Stimulated activated CD4-positive, alpha-beta T cell treated with anti-CD3 and anti-CD28 coated beads, Interleukin-2, amount 100 ng/mL, for 48 hours (primary cell): ENCODE measurements at places on chromosomes 2 and 18.

DNA sequence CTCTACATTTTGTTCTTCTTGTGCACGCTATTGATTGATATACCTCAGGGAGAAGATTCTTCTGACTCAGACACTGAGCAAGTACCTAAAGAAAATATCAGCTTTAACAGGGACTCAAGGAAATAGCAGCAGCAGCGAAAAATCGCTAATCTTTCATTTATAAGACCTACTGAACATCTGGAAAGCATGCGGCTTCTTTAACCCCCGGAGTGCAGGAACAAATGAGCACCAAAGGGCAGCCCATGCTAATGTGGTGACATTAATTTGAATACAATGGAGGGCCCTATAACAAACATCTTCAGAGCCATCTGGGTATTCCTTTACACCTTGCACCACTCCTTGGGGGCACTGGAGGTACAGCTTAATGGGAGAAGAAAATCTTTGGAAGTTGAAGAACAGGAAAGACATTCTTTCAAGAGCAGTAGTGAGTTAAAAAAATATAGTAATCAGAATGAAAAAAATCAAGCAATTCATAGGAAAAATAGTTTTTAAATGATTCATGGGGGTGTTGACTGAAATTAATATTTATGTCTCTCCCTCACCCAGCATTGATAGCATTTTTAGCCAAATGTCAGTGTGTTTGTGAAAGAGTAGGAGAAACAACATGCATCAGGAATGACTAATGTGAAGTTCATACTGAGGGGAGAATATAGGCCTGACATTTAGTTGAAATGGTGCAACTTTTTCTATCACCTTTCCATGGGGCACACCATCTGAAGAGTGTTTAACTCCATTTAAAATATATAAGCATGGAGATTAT lies 281.7 kb downstream of the HRH4 start:
- DNase-seq = no peak

DNA sequence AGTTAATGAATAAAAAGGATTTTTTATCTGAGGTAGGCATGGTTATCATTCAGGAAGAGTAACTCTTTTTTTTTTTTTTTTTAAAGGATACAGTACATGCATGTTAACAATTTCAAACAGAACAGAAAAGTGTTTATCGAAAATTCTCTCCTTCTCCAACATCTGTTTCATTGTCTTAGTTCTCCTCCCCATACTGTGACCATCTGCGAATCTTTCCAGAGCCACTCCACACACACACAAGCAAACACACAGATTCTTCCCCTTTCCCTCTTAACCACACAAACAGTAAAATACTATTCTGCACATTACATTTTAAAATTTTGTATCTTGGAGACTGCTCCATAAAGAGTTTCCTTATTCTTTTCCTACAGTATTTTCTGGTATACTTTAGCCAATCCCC lies 38.0 kb downstream of the NPC1 start:
- no peak for DNase-seq

GRCh38 chr2:138071720-138072719 lies 107.7 kb downstream of the HNMT start:
- DNase-seq = no peak

- DNase-seq = no peak
Observed at GRCh38 chr2:109689973-109690372, 75.8 kb downstream of the SOWAHC start.

DNA sequence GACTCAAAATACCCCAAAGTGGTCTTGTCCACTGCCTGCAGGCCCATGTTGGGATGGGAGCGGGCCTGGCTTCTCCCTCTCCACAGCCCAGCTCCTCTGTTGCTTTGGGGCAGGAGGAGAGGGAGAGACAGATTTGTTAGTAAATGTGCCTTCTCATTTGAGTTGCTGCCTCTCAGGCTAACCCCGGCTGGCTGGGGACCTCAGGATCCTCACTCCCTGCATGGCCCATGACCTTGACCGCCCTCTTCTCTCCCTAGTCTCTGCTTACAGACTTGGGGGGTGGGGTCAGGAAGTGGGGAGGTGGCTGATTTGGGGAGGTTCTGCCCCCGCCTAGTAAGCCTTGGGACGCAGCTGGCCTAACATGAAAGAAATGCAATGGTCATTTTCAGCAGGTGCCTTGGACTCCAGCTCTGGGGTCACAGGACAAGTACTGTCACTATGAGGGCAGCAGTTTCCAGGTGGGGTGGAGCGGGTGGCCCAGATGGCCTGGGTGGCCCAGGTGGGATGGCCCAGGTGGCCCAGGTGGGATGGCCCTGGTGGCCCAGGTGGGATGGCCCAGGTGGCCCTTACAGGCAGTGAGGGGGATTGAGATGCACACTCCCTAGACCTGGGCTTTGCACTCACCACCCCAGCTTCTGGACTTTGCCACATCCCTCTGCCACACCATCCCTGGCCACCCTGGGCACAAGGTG lies 24.1 kb downstream of the HJURP start:
- DNase-seq = no peak

- no peak for DNase-seq
Observed at GRCh38 chr2:23249348-23249747, 135.6 kb upstream of the KLHL29 start.

DNA sequence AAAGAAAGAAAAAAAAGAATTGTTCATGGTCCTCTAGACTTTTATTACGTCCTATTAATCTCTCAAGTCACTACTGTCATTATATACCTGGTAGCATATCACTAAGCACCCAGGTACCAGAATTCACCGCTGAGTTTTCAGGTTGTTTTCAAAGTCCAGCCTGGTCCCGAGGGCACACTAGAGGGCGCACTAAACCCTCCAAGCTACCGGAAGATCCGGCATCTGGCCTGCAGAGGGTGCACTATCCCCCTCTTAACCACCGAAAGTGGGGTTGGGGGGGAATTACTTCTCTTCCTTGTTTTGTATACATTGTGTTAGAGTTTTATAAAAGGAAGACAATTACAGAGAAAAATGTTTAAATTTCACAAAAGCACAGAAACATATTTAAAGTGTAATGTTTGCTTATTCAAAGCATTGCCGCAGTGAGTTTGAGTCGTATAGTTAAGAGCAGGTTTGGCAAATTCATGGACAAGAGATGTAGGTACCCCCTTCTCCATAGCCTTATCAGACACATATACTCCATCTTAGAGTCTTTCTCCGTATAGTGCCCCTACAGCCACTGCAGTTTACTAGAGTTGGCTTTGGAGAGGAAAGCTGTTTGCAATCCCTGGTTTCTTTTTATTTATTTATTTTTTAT lies 19.2 kb downstream of the MOGAT1 start:
- peak; percentile 74 for DNase-seq

DNA sequence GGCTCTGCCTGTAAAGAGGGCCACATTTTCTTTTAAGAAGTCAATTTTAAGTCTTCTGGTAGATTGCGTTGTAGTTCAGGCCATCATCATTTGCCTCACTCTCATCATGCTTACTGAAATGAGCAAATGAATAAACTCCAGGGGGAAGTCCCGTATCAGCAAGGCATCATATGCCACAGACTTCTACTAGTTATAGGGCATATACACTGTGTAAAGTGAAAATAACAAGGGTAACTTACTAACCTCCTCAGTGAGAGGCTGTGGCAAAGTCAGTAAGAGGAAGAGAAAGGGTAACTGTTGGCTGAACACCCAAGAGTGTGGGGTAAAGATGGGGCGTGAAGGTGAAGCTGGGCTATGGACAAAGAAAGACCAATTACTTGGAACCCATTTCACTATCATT lies 456.2 kb downstream of the SPAG16 start:
- DNase-seq = no peak

- DNase-seq = no peak
Observed at GRCh38 chr2:40401896-40402295, 50.0 kb downstream of the SLC8A1 start.

DNA sequence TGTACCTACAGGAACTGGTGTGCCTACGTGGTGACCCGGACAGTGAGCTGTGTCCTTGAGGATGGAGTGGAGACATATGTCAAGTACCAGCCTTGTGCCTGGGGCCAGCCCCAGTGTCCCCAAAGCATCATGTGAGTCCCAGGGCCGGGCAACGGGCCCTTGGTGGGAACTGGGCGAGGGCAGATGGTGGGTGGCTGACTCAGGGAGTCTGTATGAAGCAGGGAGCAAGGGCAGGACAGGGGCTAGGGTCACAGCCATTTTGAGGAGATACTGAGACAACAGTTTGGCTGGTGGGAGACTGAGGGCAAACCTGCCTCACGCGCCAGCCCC lies 1.7 kb downstream of the EMILIN1 start:
- no peak for DNase-seq

- DNase-seq = no peak
Observed at GRCh38 chr2:3186766-3187165, 190.9 kb downstream of the EIPR1 start.

DNA sequence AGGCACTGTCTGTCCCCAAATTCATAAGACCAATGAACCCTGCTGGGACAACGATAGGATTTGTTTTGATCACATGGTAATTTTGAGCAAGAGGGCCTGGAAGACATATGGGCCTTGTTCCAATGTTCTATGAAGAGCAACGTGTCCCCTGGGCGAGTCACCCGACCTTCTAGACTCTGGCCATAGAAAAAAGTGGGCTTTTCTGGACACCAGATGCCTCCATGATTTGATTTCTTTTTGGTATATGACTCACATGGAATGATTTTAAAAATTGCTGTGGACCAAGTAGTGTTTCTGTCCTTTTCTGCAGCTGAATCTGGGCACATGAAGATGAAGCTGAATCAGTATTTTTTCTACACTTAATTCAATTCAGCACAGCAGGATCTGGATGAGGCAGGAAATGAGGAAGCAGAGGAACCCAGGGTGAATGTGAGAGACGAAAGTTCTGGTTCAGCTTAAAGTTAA lies 104.9 kb downstream of the CDC42EP3 start:
- no peak for DNase-seq

DNA sequence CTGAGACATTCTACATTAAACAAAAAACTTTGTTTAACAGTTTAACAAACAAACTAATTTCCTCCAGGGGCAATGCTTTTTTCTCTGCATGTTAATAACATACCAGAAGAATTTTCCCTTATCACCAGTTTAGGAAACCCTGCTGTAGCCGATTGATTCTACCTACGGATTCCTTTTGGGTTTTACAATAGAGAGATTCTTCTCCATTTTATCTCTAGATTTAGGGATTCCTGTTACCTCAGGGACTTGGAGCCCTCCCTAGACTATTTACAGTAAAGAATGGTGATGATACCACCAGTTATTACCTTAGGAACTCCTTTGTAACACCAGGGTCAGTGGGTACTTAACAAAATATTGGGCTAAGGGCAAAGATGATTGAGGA lies 5.3 kb upstream of the ERICH2 start:
- no peak for DNase-seq

GRCh38 chr2:198774576-198774975 lies 683.2 kb downstream of the SATB2 start:
- no peak for DNase-seq

DNA sequence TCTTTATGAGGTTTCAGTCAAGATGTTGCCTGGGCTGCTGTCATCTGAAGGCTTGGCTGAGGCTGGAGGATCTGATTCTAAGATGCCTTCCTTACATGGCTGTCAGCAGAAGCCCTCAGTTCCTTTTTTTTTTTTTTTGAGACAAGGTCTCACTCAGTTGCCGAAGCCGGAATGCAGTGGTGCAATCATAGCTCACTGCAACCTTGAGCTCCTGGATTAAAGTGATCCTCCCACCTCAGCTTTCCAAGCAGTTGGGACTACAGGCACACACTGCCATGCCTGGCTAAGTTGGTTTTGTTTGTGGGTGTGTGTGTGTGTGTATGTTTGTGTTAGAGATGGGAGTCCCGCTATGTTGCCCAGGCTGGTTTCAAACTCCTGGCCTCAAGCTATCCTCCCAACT lies 13.1 kb upstream of the SLC35F5 start:
- no peak for DNase-seq

DNA sequence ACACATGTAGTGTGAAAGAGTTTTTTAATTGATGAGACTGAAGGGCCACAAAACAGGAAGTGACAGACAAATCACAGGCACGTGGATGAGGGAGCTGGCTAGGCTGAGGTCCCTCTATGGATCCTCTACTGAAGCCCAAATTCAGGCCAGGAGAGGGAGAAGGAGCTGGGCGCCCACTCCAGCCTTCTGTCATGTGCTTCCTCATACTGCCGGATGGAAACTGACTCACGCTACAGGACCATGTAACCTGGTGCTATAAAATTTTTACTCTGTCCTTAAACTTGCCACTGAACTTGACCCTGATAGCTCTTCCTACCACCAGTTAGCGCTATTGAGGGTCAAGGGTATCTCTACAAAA lies 31.3 kb downstream of the PSTPIP2 start:
- no peak for DNase-seq

DNA sequence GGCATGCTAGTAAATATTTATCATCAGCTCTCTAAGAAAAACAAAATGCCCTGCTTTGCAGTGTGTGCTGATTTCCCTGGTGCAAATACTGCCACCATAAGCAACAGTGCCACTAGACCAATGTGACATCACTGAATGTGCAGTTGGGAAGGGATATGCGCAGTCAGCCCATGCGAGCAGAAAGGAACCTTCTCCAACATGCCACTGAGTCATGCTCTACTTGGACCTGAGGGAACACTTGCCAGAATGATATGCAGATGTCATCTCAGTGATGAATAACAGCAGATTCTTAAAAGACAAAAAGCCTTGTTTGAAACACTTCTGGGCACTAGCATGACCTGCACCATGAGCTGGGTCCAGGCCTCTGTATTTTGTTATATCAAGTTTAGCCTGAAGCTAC lies 55.3 kb upstream of the REL start:
- DNase-seq = no peak

DNA sequence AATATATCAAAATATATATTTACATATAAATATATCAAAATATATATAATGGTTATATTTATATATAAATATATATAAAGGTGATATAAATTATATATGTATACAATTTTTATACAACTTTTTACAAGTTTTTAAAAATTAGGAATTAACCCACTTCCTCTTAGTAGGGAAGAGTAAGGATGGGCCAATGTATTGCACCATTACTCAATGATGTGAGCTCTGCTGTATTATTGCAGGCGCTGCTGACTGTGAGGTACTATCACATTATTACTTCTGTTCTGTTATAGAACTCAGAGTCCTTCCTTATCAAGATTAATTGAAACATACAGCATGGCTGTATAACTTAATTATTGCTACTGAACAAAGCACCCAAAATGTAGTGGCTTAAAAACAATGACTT lies 46.0 kb downstream of the CCDC195 start:
- no peak for DNase-seq

- DNase-seq = no peak
Observed at GRCh38 chr2:26080356-26080755, 46.5 kb downstream of the RAB10 start.
